Temporal lobe (tissue), 4 donors: ENCODE measurements at places on chromosomes 16 and 17. TPM values are rescaled to one million over a fixed set of nuclear protein-coding genes. Genes with fewer than 3 reads are reported as not detected.

CSH2 gene
- not detected for total RNA-seq

GRAP gene
- total RNA-seq: 4.9 TPM

SULT1A3 gene
- 2.7 TPM for total RNA-seq

ZP2 gene
- not detected for total RNA-seq

MRPL58 gene
- 8.6 TPM for total RNA-seq

NOTUM gene
- 0.25 TPM for total RNA-seq

MT1A gene
- total RNA-seq: not detected

TNFRSF13B gene
- not detected for total RNA-seq
